Neural crest cell (in vitro differentiated cells): ENCODE measurements at places on chromosomes 2 and 18.
A peak's percentile ranks its signal among the peaks of the same experiment; 100 is the strongest.

- DNase-seq = no peak
These were observed 7.7 kb downstream of the KIF1A start for GRCh38 chr2:240812301-240812680.

GRCh38 chr18:56789004-56789888, 138.1 kb downstream of the WDR7 start:
- DNase-seq = no peak

GRCh38 chr2:2230433-2230817, 100.7 kb downstream of the MYT1L start:
- no peak for DNase-seq

DNA sequence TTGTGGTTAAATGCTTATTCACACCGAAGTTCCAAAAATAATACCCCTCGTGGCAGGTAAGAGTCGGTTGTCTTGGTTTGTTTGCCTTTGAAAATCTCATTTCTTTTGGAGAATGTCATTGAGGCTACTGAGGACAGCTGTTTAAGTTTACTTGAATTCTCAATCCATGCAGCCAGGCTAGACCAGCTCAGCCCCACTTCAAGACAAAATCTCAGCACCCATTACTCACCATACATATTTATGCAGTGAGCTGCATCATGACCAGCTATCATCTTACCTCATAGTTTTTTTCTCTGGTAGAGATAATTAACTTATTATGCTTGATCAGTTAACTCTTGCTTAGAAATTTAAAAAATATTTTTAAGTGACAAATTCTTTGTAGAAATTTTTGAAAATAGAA, 115.9 kb downstream of the HAUS1 start:
- DNase-seq = no peak

GRCh38 chr18:3649135-3649632, 199.2 kb downstream of the TGIF1 start:
- no peak for DNase-seq

GRCh38 chr2:101464841-101465240, 10.1 kb downstream of the RFX8 start:
- no peak for DNase-seq

DNA sequence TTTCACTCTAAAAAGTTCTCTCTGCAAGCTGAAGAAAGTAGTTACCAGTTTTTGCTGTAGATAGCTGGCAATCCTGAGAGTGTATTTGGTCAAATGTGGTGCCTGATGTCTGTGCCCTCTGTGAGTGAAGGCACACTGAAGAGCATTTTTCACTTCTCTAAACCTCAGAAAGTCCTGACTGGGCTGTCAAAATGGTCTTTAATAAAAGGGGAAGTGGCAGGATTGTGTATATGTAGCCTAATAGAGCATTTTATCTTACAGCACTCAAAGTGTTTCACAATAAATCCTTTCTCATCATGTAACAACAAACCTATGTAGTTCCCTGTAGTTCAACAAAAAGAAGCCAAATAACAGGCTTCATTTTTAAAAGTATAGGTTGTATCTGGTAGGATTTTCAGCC, 1552.3 kb upstream of the SLC39A10 start:
- no peak for DNase-seq

GRCh38 chr2:236545814-236546480, 23.7 kb upstream of the ACKR3 start:
- no peak for DNase-seq

- no peak for DNase-seq
These were observed 848 bp downstream of the FAM124B start for GRCh38 chr2:224400886-224401632.

DNA sequence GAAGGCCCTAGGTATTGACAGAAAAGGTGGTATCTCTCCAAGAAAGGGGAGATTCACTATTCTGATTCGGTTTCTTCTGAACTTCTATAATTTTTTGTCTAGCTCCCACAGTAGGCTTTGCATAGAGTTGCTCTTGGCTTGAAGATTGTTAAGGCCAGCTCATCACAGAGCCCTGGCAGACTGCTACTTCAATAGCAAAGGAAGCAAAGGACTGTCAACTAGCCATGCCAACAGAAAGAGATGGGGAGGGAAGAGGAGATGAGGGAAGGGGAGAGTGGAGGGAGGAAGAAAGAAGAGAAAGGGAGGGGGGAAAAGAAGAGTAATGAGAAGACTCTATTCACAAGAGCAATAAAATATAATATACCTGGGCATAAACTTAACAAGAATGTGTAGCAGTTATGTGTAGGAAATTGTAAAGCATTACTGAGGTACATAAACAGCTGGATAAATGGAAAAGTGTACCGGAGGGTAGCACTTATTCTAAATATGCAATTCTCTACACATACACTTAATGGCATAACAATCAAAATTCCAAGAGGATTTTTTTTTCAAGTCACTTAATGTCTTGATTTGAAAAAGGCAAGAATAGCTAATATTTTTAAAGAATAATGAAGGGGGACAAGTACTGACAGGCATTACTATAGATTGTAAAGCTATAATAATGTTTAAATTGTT, 102.5 kb downstream of the LOXHD1 start:
- DNase-seq = no peak

DNA sequence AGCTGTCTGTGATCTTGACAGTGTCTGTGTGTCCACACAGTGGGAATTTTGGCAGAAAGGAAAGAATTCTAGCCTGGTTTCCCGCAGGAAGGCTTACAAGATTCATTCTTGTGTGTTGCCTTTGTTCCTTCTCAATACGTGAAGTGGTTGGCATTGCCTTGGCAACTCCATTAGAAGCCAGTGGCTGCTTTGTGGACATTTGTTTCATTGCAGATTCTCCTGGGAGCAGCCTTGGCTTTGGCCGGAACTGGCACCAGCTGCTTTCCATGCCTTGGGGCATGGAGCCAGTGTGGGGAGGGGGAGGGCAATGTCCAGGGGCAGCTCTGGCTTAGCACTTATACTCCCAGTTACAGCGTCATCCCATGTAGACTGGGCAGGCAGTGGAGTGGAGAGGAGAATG, 39.4 kb downstream of the KIF5C start:
- DNase-seq = no peak

DNA sequence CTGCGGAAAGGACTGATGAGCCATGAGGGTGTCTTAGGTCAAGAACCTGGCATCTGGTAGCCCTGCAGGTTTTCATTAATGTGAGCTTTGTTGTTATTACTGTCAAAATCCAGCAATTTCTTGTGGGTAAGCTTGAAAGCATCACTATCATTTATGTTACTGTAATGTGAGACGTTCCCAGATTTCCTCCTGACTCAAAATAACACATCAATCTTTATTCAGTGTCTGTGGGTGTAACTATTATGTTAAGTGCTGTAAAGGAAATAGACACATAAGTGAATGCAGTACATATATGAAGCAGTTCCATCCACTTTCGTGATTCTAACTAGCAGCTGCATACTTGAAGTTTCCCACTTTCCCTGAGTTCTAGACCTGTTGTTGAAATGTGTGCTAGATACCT, 89.8 kb downstream of the FHOD3 start:
- DNase-seq = no peak

DNA sequence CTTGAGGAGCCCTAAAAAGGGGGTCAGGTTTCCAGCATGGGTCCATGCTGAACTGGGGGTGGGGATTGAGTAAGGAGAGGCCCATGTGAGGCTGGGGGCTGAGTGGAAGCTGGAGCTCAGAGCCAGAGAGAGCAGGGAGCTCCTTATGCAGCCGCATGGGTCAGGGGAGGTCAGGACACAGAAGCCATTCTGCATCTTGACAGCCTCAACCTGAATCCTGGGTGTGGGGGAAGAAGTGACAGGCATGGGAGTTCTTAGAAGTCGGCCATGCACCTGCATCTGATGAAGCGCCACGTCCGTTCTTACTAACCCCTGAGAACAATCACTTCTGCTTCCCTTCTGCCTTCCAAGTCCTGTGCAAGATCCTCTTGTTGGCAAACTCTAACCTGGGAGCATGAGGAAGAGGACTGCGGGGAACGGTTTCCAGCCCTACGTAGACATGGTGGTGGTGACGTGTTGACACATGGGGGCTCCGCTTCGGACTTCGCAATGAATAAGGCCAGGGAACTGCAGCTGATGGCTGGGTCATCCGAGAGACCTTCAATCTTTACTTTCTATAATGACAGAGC, 22.3 kb downstream of the GNLY start:
- no peak for DNase-seq

GRCh38 chr2:60354713-60355112, 198.7 kb downstream of the BCL11A start:
- no peak for DNase-seq

DNA sequence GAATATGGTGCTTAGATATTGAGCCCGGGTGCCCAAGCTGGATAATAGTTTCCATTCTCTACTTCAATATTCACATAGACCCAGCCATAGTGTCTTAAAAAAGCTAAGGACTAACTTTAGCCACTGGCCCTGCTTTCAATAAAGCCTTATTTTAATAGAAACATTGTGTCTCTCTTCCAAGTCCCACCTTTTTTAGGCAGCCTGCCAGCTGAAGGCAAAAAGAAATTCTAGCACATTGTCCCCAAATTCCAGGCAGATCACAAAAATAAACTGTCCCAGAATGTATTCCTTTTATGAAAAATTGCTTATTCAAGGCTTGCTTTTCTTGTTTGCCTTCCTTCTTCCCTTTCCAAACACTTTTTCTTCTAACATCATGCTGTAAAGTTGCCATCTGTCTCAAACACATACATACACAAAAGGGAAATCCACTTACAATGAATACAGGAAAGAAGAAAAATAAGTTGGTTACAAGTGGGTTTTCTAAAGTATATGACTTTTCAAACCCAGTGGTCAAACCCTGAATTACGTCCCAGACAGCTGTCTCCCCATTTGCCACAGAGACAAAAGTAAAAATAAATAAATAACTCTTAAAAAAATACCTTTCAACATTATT, 778.5 kb downstream of the BCL11A start:
- DNase-seq = no peak

- peak; percentile 60 for DNase-seq
These were observed 8.1 kb downstream of the ASIC4 start for GRCh38 chr2:219522111-219523030.

GRCh38 chr18:576924-577323, 3.3 kb upstream of the CETN1 start:
- no peak for DNase-seq

GRCh38 chr2:3280197-3280596, 97.4 kb downstream of the EIPR1 start:
- DNase-seq = no peak

DNA sequence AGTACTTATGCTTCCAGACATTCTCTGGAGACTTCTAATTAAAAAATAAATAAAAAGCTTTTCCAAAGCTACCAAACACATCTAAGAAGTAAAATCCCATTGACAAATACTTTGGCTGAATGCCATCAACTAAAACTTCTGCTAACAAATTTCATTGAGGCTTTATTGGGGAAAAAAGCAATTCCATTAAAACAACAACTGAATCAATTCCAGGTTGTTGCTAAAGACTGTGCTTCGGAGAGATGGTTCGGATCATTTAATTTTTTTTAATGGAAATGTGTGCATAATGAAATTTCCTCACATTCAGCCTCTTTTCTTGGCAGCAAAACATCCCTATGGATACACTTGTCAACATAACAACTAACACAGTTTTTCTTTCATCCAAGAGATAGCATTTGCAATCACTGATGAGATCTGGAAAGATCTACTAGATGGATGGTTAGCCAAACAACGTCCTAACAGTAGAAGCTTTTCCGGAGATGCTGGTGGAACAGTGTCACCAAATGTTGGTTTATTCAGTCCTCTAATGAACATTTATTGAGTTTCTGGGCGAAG, 446.1 kb upstream of the FAM98A start:
- no peak for DNase-seq

GRCh38 chr2:181614874-181615638, 41.8 kb downstream of the CERKL start:
- DNase-seq = no peak

GRCh38 chr2:74572178-74572925, 17.8 kb downstream of the DOK1 start:
- no peak for DNase-seq

DNA sequence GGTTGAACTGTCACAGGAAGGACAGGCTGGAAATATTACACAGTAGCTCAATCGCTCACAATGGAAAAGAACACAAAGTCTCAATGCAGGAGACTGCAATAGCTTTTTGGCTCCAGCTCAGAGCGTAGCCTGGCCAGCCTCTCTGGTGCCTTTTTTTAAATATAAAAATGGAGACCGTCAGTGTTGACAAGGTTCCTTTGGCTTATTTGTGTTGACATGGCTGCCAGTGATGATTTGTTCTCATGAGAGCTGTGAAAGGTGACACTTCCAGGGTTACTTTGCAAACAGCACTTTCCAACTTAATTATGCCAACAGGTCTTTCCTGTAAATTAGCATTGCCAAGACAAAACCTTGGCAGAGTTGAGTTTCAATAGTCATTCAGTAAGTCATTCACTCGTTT, 70.8 kb downstream of the KCNE4 start:
- DNase-seq = no peak

DNA sequence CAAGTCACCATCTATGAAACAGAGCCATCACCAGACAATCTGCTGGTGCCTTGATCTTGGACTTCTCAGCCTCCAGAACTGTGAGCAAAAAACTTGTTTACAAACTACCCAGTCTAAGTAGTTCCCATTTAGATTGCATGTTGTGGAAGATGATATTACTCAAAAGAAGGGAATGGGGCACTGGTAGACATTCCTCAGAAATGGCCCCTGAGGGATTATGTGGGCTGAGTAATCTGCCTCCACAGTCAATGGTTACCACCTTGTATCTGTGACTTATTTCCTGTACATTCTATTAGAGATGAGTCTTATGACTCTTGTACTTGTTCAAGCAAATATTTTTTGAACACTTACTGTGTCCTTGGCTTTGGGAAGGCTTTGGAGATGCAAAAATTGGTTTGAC, 160.4 kb downstream of the NUP35 start:
- no peak for DNase-seq

DNA sequence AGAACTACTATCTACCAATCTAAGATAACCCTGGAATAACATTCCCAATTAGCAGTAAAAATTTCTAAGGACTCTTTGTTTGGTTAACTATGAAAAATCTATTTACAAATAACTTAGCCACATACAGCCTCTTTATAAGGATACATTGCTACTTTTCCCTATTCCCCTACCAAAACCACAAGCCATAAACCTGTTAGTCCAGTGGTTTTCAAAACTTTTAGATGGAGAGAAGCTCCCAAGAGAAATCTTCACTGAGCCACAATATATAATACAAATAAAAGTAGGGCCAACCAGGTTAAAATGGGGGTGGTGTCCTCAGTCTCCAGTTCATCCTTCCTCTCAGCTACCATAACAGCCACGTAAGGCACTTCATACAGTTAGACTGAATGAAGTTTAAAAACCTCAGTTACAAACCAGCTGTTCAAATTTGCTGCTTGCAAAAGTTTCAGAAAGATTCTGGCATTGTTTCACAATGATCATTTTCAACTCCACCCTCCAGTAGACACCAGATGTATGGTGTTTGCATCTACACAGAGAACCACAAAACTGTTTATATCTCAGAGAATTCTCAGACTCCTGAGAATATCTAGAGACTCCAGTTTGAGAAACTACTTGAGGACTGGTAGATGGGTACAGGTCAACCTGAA, 26.0 kb downstream of the SOS1 start:
- DNase-seq = no peak

DNA sequence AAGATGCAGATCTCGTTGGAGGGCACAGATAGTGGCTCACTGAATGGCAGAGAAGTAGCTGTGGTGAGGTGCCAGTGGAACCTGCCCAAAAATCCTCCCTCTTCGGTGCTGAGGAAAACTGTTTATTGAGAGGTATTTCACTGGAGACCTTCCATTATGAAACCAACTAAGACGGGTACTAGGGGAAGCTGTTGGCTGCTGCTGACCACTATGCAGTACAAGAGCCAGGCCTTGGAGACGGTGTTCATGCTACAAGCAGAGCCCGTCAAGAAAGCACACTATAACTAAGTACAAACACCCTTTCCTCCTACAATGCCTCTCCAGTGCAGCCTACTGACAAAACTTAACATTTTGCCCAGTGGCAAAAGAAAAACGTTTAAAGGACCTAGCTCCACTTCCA, 4.6 kb downstream of the ARL5A start:
- DNase-seq = no peak
